ENCODE measurements at places on chromosomes 7 and 10.
A peak's percentile ranks its signal among the peaks of the same experiment; 100 is the strongest.

DNA sequence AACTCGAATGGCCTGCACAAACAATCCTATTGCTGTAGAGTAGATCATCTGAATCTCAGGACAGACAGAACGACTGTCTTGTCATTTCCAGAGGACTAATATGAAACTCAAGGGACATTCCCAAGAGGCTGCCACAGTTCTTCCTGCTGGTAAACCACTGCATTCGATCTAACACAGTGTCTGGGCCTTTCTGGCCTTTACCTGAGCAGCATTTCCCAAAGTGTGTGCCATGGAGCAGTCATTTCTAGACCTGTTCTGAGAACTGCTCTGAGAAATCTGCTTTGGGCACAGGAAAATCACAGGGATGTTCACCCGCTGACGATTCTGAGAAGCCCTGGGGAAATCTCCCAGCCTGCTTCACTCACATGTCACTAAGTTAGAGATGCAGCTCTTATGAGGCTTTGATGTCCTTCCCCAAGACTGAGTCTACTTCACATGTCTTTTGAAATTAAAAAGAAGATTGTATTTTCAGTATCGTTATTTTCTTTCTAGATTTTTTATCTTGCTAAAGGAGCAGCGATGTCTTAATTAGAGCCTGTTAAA lies 18.4 kb downstream of the GPNMB start:
- no peak for DNase-seq

- no peak for DNase-seq
Observed at GRCh38 chr7:91671245-91671644, 209.3 kb downstream of the MTERF1 start.

DNA sequence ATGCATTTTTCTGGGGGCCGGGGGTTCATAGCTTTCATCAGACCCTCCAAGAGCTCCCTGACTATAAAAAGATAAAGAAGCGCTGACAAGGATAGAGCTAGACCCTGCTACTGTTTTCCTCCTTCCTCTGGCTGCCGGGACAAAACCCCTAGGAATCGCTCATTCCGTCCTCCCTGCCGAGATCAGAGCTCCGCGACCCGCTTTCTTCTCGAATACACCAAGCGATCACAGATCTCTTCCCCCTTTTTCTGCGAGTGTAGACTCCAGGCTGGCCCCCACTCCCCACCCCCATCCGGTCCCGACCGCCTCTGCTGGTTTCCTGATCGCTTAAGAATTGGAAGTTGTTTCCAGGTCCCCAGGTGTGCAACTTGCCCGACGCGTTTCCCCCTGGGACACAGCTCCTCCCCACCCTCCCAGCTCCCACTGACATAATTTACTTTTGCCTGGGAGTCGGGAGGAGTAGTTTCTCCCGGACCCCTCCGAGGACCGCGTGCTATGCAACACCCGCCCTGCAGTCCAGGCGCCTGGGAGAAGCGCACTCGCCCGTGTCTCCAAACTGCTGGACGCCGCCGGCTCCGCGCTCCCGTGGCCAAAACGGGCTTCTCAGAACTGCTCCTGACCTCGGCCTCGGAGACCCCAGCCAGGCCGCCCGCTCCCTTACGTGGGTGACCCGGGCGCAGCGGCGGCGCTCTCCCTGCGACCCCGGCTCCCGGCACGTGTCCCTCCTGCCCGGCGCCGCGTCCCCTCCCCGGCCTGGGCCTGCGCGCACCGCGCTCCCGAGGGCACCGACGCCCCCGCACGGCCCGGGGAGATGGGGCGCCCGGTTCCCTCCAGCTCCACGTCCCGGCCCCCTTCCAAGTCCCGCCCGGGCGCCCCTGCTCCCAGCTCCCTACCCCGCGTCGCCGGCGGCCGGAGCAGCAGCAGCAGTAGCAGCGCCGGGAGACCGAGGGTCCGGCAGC lies 552 bp downstream of the IL15RA start:
- DNase-seq, result peak; percentile 60

GRCh38 chr7:4042402-4043045 lies 639.6 kb upstream of the FOXK1 start:
- DNase-seq, result no peak

DNA sequence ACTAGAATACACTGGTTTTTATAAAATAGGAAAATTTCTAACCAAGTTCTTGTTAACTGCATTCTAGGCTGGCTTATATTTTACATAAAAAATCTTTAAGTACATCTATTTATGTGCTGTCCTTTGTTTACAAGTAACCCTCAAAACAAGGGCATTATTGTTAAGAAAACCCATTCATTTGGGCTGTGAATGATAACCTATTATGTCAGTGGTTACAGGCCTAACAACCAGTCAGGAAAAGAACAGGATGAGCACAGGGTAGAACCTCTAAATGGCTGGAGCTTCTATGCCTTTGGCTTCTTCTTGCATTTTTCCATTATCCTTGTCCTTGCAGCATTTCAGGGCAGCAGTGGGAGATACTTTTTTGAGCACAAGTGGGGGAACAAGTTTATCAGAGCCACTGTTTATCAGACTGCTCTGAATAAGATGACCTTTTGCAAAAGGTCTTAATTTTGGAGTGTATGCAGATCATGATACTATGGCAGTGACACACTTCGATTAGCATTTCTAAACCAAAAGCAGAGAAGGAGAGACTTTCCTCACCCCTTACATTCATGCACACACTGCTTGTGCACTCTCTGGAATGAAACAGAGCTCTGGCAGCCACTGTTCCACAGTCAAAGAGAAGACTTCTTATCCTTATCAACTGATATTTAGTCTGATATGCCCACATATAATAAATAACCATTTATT lies 10.9 kb downstream of the GPR37 start:
- DNase-seq, result no peak

GRCh38 chr10:22674573-22674930 lies 39.8 kb downstream of the PIP4K2A start:
- no peak for DNase-seq

Data from suppressor macrophage treated with lipopolysaccharide for 4 hours (primary cell).